Kidney (tissue), 22 donors: ENCODE measurements at places on chromosomes 11 and 22.
A peak's percentile ranks its signal among the peaks of the same experiment; 100 is the strongest.

- peak overlapping the region; percentile 80 for H3K27ac ChIP-seq
- peak; percentile 64 for DNase-seq
- peaks cover 11% of the 10 kb centered on the region for H3K4me1 ChIP-seq
- peaks cover 9% of the 10 kb centered on the region for H3K27me3 ChIP-seq
- H3K4me3 ChIP-seq, result peak overlapping the region; percentile 10
- no peaks in the 10 kb centered on the region for H3K36me3 ChIP-seq
These were observed 39.1 kb upstream of the CREB3L1 start for GRCh38 chr11:46238078-46238966.

GRCh38 chr22:20011993-20012740 is 4.5 kb downstream of the ARVCF start:
- no peak overlapping the region for H3K27ac ChIP-seq
- H3K27me3 ChIP-seq, result peaks cover 2% of the 10 kb centered on the region
- no peaks in the 10 kb centered on the region for H3K4me1 ChIP-seq
- H3K4me3 ChIP-seq, result no peak overlapping the region
- DNase-seq, result no peak

GRCh38 chr22:48952256-48953102 is 875.2 kb downstream of the BRD1 start:
- no peaks in the 10 kb centered on the region for H3K27me3 ChIP-seq
- no peaks in the 10 kb centered on the region for H3K4me1 ChIP-seq
- peak; percentile 8 for DNase-seq

DNA sequence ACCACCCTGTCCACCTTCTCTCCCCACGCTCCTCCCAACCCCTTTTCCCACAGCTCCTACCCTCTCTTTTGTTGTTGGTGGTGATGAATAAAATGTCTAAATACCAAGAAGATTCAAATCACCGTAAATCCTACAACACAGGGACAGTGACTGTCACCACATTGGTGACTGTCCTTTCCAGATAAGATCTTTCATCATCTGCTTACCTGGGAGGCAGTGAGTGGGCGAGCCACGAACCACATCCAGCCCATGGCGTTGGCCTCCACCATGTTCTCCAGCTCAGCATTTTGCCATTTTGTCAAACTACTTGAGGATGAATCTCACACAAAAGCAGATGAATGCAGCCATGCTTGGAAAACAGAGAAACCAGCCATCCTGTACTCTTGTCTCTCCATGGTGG is 6.7 kb upstream of the CYTH4 start:
- no peaks in the 10 kb centered on the region for H3K27me3 ChIP-seq
- no peak overlapping the region for H3K4me3 ChIP-seq
- no peaks in the 10 kb centered on the region for H3K4me1 ChIP-seq
- no peaks in the 10 kb centered on the region for H3K36me3 ChIP-seq

GRCh38 chr11:79441461-79441875 is 638 bp upstream of the TENM4 start:
- peaks cover 4% of the 10 kb centered on the region for H3K4me1 ChIP-seq
- no peaks in the 10 kb centered on the region for H3K36me3 ChIP-seq
- DNase-seq, result peak; percentile 68
- H3K4me3 ChIP-seq, result peak overlapping the region; percentile 26
- peaks cover under 1% of the 10 kb centered on the region for H3K27me3 ChIP-seq
- H3K27ac ChIP-seq, result no peak overlapping the region

DNA sequence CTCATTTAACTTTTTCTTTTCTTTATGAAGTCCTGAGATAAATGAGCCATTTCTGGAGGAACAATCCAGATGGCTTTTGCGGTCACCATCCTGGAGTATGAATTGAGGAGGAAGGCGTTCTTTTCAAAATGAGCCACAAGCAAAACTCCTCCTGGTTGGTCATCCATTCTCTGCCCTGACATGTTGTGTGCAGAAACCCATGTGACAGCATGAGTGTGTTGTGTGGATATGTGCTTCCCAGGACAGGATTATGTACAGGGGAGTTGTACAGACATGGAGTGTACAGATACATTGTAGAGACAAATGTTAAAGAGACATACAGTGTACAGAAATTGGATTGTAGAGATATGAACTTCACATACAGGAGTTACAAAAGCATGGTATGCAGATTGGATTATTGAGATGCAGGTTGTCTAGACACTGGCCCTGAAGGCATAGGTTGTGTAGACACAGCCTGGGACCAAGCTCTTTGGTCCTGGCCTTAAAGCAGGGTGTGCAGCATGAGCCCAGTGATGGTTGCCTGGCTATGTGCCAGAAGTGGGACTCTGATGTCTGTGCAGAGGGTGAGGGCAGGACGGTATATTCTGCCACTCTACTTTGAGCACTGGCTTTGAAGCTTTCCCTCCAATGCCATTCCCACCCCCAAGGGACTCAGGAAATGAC is 178.5 kb upstream of the ZBED5 start:
- H3K27ac ChIP-seq, result no peak overlapping the region
- no peaks in the 10 kb centered on the region for H3K27me3 ChIP-seq
- H3K4me3 ChIP-seq, result no peak overlapping the region
- no peak for DNase-seq

- H3K36me3 ChIP-seq, result no peaks in the 10 kb centered on the region
- H3K4me1 ChIP-seq, result no peaks in the 10 kb centered on the region
- H3K4me3 ChIP-seq, result no peak overlapping the region
- DNase-seq, result no peak
- no peak overlapping the region for H3K27ac ChIP-seq
These were observed 2.4 kb upstream of the ASCC2 start for GRCh38 chr22:29840498-29840897.

DNA sequence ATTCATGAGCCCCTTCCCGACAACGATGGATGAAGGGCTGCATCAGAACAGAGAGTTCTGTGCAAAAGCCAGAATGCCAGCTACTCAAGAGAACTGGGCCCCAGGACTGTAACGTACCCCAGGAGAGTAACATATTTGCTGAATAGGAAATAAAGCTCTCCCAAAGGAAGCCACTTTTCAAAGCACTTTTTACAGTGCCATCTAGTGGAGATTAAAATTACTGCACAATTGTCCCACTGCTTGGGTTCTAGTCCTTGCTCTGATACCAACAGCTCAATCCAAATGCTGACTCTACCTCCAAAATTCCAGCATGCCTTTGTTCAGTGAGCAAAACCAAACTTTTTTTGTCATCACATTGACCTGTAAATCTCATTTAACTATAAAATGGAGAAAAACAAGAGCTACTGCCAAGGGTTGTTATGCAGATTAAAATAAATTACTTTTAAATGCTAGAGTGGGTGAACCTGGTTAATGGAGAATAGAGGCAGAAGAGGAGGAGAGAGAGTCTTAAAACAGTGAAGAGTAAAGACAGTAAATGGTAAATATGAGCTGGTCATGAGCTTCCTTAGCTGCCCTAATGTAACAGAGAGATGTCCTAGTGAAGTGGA is 87.6 kb upstream of the FSHB start:
- no peak for DNase-seq
- no peaks in the 10 kb centered on the region for H3K27me3 ChIP-seq
- H3K36me3 ChIP-seq, result no peaks in the 10 kb centered on the region
- H3K4me3 ChIP-seq, result no peak overlapping the region
- H3K27ac ChIP-seq, result no peak overlapping the region

DNA sequence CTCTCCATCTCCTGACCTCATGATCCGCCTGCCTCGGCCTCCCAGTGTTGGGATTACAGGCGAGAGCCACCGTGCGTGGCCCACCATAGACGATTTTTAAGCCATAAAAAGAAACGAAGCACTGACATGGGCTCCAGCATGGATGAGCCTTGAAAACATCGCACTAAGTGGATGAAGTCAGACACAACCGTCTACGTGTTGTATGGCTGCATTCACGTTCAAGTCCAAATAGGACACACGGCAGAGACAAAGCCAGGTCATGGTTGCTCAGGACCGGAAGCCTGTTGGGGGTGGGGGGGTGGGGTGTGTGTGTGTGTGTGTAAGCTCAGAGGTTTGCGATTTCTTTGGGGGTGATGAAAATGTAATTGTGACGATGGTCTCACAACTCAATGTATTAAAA is 10.0 kb downstream of the RRP7A start:
- DNase-seq, result no peak
- no peaks in the 10 kb centered on the region for H3K36me3 ChIP-seq
- H3K27ac ChIP-seq, result no peak overlapping the region
- no peaks in the 10 kb centered on the region for H3K27me3 ChIP-seq

DNA sequence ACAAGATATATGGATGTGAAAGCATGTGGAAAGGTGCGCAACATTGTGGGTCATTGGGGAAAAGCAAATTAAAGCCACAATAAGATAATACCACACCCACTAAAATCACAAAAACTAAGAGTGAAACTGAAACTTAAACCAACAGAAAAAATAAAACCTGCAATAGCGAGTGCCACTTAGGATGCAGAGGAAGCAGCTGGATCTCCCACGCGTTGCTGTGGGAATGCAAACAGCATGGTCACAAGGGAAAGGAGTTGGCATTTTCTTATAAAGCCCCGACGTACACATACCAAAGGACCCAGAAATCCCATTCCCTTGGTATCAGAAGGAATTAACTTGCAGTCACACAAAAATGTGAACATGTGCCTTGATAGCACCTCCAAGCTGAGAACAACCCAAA is 712.0 kb downstream of the TBC1D22A start:
- no peaks in the 10 kb centered on the region for H3K36me3 ChIP-seq
- DNase-seq, result peak; percentile 32
- no peak overlapping the region for H3K4me3 ChIP-seq
- H3K4me1 ChIP-seq, result no peaks in the 10 kb centered on the region
- no peak overlapping the region for H3K27ac ChIP-seq
